ENCODE measurements at places on chromosomes 1 and 21.

DNA sequence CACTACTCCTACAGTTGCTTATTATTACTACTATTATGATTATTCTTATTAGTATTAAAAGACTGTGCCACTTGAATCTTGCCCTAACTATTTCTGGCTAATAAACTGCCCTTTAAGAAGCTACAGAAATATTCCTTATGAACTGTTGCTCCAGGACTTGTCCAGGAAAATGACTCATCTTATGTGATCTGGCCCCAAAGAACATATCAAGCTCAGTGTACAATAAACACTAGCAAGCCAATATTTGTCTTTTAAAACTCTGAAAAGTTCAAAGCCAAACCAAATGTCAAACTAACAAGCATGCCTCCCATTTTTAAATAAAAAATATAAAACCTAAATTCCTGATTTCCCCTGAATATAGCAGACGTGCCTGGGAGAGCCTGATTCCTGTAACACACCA is 88.7 kb upstream of the SIM2 start:
- DNase-seq = no peak

DNA sequence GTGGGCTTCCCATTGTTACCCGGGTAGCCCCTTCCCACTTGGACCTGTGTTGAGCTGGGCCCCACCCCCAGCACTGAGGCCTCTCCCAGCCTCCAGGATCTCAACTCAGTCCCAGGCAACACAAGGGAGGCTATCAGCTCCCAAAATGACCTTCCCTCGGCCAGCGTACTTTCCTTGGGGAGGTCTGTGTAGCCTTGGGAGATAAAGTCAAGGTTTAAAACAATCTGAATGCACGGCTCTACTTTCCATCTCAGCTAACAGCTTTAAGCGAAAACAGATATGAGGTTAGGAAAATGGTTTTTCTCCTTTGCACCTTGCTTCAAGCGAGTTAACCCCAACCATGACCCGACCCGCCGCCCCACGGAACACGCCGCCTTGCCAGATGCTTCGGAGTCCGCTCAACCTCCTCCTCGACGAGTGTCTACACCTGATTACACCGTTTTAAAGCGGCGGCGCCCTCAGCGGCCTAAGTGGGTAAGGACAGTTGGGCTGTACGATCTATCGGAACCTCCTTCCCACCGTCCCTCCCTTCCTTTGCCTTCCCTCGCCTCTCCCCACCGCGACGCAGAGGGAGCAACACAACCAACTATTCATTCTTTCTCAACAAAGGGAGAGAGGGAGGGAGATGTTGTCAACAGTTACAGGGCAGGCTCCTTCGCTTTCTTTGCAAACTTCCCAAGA is 1.1 kb downstream of the BCAR3 start:
- peak; percentile 86 for DNase-seq

DNA sequence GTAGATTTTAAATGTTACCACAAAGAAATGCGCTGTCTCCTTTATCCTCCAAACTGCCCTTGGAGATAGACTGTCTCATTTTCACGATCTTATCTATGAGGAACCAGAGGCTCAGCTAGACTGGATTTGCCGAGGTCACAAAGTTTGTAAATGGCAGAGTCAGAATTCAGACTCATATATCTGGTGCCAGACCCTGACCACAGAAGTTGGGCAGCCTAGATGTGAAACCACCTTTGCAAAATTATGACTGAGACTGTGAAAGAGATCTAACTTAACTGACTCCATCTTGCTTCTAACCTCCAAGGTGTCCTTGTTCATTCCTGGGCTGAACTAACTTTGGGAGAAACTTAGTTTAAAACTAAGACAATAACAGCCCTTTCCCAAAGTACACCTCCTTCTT is 14.1 kb downstream of the CNR2 start:
- DNase-seq = no peak

DNA sequence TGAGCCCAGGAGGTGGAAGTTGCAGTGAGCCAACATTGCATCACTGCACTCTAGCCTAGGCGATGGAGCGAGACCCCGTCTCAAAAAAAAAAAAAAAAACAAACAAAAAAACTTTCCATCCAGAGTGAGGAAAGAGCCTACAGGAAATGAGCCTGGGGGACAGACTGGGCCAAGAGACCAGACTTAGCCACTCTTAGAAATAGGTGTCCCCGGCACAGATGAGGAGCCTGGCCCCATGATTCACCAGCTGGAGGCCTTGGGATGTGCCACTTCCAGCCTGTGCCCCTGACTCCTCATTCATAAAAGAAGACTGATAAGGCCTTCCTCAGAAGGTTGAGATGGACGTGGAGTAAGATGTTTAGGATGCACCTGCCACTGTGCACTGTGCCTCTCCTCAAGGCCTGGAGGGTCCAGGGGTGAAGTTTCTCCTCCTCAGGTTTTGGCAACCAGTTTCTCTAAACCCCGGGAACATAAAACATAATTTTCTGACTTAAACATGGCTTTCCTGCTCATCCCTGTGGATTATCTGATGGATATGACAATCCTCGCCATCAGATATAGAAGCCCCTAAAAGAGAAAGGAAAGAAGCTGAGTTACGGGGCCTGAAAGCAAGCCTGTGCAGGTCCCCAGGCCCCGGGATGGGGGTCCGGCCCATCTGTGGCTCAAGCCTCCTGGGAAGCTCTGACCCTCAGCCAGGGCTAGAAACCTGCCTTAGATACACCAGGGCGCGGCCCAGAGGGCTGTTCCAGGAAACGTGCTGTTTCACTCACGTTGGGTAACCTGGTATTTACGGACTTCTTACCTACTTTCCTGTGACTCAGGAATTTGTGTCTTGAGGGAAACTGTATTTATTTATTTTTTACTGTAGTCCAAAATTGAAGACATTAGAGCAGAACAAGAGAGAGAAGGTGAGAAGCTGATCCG is 26.0 kb downstream of the MX1 start:
- DNase-seq = no peak

DNA sequence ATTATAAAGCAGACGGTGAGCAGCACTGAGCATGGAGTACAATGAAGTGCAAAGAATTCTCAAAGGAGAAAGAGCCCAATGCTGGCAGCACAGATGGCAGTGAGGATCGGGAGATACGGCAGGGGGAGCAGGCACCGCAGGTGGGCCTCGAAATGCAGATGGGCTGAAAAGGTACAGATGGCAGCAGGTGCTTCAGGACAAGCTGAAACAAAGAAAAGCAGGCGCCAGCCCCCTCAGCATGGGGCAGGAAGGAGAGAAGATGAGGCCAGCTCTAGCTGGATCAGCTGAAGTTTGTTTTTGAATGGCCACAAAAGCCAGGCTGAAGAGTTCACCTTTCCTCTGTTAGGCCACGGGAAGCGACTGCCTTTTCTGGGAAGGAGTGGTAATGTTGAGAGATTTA is 7.7 kb downstream of the CFAP298 start:
- DNase-seq = no peak

DNA sequence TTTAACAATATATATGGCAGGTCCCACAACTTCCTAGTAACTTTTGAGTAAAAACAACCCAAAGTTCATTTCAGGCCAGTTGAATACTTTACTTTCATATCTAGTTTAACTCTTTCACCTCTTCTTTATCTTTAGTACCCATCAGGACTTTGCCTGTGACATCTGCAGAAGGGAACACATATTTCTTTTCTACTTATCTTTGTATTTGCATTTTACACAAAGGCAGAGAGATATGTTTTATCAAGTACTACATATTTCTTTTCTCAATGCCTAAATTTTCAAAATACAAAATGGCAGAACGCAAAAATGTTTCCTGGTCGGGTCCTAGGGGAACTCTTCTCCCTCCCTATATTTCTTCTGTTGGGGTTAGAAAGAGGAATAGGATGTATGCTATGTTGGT is 6.8 kb upstream of the PTPRC start:
- DNase-seq = no peak

GRCh38 chr21:35164380-35164779 is 115.3 kb upstream of the RUNX1 start:
- DNase-seq = no peak

DNA sequence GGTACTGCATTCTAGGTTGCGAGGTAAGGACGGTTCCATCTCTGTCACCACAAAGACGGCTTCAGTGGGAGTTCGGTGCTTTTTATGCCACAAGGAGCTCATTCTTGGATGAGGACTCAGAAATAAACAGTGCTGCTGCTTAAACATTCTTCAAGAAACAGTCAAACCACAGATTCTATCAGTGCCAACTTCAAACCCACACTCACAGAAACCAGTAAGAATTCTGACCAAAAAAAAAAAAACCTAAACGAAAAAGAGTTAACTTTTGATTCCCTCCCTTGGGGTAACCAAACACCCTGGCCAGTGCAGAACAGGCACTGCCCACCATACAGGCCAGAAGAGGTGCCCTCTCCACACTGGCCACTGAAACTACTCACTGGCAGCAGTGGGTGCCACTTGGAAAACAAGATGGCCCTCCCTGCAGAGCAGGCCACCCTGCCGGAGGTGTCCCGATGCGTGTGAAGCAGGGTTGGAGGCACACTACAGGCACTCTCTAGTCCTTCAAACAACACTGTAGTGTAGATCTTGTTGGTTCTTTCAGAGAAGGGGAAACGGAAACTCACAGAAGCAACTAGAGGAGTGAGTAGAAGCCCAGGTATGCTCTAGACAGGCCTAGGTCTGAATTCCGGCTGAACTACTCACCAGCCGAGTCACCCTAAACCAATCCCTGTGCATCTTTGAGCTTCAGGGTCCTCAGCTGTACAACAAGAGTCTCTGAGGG is 87.3 kb upstream of the TLR5 start:
- DNase-seq = no peak

DNA sequence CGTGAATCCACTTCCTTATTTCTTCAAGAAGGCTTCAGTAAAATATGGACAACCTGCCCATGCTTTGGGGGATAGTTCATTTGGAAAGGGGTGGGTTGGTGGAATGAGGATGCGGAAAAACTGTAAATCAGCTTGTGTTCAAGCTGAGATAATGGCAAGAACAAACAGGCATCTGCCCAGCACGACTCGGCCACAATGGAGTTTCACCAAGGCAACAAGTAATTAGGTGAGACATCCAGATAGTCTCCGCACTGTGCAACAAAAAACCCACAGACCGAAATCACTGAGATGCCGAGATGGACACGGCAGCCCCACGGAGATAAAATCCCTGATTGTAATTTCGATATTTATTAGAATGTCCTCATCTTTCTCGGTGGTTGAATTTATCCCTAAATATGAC is 455.2 kb downstream of the AJAP1 start:
- DNase-seq = no peak

DNA sequence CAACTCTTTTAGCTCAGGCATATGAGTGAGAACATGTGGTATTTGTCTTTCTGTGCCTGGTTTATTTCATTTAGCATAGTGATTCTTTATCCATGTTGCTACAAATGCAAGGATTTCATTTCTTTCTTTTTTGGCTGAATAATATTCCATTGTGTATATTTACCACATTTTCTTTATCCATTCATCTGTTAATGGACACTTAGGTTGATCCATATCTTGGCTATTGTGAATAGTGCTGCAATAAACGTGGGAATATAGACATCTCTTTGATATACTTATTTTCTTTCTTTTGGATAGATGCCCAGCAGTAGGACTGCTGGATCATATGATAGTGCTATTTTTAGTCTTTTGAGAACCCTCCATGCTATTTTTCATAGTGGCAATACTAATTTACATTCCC is 30.8 kb downstream of the ASB17 start:
- DNase-seq = no peak

DNA sequence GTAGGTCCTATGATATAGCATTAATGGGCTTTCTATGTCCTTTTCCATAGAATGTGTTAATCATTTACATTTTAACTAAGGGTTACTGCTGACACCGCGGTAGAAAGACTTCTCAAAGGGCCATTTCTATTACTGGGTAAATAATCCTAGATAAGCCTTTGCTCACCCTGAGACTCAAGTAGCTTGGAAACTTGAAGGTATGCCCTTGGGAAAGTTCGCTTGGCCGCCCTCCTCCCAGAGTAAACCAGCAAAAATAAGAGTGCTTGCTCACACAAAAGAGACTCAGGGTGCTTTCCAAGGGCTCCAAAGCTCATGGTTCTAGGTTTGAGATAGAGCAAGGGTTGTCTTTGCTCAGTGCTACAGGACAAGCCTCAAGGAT is 85.8 kb upstream of the TMPRSS2 start:
- DNase-seq = no peak

GRCh38 chr21:34675871-34676270 is 7.1 kb downstream of the CLIC6 start:
- DNase-seq = no peak

DNA sequence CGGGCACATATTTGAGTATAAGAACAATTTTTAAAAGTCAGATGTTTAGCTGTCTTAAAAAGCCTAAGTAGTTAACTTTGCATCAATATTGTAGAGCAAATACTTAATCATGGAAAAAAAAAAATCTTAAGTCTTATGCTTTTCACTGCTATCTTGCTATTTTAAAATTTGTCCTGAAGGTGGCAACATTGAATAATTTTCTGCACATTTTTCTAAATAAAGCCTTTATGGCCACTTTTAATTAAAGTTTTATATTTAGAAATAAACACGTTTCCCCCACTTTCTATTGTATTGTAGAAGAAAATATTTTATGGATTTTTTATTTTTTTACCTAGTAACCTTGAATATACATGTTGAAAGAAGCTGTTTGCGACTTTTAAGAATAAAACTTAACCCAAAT is 198.8 kb downstream of the AMY1C start:
- no peak for DNase-seq

DNA sequence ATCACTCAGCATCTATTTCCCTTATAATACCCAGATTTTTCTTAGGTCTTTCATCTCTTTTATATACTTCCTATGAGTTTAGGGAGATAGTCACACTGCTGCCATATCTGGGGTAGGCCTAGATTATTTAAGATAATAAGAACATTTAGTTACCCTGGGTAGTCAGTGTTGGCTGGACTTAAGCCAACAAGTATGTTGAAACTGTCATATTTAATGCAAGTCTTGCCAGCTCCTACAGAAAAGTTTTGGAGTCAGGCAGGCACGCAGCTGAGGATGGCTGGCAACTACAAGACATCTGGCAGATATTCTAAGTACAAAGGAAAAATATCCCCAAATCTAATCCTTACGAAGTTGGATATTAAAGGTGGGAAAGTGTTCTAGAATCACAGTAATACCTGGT is 19.2 kb upstream of the DEPDC1 start:
- no peak for DNase-seq

DNA sequence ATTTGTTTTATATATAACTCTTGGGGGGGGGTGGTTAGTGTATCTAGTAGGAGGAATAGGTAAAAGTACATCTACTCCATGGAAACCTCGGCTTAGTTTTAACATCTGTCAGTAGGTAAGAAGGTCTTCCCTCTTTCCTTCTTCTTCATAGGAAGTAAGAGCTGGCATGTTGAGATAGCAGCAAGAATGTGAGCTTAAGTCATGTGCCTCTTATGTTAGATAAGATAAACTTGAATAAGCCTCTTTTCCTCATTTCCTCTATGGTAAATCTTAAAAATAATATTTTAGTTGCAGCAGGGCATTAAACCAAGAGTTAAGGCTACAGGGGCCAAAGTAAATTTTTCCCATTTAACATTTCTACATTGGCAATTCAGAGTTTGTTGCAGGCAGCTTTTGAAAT is 100.4 kb downstream of the MAP3K21 start:
- DNase-seq = no peak
